ENCODE measurements at places on chromosomes 13 and 19. TPM values are rescaled to one million over a fixed set of nuclear protein-coding genes. Genes with fewer than 3 reads are reported as not detected.

The WDR88 gene
- not detected for total RNA-seq

The IGFLR1 gene
- total RNA-seq = 245 TPM

The LENG9 gene
- 5.8 TPM for total RNA-seq

The PDX1 gene
- not detected for total RNA-seq

DNA sequence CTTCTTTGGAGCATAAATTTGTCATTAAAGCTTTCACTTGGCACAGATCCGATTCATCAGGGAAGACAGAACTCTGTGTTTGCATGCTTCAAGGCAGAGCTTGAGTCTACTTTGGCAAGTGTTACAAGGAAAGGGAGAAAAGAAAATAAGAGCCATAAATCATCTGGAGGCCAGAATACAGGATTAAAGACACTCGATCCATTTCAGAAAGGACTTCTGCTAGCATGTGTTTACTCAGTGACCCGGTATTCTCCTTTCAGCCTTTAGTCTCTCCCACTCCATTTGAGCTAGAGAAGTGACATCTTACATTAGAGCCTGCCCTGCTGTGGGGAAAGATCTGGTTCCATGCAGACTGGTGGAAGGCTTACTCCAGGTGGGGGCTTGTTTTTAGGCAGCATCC lies 306.4 kb downstream of the KLF5 start:
- DNase-seq = no peak

DNA sequence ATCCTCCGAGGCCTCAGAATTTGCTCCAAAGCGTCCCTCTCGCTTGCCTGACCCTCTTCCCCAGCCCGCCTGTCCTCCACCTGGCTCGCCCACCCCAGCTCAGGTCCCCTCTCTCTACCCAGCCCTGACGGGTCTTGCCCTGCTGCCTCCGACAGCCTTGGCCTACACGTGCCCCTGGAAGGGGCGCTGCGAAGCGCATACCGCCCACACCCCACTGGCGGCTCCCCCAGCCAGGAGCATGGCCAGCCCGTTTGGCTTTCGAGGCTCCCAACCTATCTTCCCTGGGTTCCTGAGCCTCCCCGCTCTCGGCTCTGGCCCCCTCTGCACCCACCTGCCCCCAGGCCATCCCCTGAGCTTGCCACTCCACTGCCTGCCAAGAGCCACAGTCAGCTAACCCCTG lies 4.5 kb downstream of the XAB2 start:
- DNase-seq = no peak

- no peak for DNase-seq
These were observed 122.8 kb downstream of the CRYL1 start for GRCh38 chr13:20402881-20403280.

GRCh38 chr19:54047616-54048015 lies 16.1 kb downstream of the VSTM1 start:
- no peak for DNase-seq

DNA sequence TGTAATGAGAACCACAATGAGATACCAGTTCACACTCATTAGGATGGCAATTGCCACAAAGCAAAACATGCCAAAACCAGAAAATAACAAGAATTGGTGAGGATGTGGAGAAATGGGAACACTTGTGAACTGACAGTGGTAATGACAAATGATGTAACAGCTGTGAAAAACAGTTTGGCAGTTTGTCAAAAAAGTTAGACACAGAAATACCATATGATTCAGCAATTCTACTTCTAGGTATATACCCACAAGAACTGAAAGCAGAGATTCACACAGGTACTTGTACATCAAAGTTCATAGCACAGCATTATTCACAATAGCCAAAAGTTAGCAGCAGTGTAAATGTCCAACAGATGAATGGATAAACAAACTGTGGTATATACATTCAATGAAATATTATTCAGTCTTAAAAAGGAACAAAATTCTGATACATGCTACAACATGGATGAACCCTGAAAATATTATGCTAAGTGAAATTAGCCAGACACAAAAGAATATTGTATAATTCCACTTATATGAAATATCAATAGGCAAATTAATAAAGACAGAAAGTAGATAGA lies 96.5 kb downstream of the UGGT2 start:
- DNase-seq = no peak

- DNase-seq = no peak
These were observed 3.0 kb downstream of the PAK4 start for GRCh38 chr19:39128516-39129079.

GRCh38 chr13:80259159-80259558 lies 81.8 kb downstream of the SPRY2 start:
- no peak for DNase-seq
